ENCODE measurements at places on chromosomes 11 and 22.

DNA sequence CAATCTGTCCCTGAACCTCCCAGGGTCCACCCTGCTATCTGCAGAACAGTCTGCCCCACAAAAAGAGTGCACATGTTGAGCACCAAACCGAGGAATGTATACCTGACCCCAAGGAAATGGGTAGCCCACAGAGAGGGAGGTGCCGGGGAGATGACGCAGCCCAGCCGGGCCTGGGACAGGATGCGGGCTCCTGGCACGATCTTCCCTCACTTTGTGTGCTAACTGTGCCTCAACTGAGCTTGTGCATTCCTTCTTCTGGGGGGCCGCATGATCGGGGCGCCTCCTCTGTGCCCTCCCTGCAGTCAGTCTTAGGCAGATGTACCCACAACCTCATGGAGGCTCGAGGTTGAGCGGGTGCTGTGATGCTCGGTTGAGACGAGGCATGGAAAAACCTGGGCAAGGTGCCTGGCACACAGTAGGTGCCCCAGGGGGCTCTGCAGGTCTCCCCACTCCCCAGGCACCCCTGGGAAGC lies 2.4 kb downstream of the GAS2L1 start:
- DNase-seq, result no peak

DNA sequence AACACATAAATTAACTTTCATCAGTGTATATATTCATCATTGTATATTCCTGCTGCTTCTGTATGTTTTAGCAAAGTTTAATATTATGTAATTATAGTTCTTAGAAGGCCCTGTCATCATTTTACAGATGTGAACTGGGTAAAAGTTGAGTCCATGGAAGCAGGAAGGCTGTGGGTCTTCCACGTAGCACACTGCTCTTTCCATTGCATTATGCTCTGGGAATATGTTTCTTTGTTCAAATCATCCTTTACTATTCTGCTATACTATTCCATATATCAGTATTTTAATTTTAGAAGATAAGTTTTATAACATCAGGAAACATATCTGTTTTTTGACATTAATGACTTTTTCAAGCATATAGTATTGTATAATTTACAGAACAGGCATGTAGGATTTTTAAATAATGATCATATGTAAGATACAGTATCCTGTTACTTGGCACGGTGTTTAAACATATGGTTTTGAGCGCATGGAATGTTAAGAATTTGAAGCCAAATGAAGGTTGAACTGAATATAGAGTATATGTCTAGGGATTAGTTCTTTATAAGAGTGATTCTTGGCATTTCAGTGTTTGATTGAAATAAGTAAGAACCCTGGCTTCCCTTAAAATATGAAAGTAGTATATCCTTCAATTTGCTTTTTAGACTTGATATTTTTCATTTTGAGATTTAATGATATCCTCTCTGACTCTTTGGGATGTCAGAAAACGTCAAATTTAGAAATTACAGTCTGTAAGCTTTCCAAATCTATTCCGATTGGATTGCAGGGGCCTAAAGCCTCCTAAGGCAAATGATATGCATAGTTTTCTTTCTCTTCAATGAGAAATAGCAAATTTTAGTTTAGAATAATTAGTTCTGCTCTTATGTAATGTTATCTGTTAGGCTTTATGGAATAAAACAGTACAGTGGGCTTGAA lies 8.6 kb downstream of the CCDC81 start:
- no peak for DNase-seq

DNA sequence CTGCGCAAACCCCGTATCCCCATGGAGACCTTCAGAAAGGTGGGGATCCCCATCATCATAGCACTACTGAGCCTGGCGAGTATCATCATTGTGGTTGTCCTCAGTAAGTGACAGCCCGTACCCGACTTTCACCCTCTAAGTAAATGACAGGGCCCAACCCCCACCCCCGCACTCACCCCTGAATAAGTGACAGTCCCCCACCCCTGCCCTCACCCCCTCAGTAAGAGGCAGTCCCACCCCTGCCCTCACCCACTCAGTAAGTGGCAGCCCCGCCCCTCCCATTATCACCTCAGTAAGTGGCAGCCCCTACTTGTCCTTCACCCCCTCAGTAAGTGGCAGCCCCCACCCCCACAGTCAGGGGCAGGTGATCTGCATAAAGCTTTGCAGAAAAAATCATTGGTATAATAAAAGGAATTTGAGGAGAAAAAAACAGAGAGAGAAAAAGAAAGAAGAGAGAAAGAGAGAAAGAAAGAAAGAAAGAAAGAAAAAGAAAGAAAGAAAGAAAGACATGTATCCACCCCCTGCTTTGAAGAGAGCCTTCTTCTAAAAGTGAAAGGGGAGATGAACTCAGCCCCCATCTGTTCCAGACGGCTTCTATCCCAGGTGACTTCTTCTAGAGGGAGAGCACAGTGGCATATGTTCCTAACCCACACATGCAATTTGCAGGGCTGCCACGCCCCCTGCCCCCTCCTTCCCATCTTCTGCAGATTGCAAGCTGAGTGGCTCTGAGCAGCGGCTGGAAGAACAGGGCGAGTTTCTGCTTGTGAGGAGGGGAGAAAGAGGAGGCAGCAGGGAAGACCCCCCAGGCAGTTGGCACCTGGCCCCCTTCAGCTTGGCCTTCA lies 12.5 kb upstream of the SMIM35 start:
- DNase-seq, result no peak

DNA sequence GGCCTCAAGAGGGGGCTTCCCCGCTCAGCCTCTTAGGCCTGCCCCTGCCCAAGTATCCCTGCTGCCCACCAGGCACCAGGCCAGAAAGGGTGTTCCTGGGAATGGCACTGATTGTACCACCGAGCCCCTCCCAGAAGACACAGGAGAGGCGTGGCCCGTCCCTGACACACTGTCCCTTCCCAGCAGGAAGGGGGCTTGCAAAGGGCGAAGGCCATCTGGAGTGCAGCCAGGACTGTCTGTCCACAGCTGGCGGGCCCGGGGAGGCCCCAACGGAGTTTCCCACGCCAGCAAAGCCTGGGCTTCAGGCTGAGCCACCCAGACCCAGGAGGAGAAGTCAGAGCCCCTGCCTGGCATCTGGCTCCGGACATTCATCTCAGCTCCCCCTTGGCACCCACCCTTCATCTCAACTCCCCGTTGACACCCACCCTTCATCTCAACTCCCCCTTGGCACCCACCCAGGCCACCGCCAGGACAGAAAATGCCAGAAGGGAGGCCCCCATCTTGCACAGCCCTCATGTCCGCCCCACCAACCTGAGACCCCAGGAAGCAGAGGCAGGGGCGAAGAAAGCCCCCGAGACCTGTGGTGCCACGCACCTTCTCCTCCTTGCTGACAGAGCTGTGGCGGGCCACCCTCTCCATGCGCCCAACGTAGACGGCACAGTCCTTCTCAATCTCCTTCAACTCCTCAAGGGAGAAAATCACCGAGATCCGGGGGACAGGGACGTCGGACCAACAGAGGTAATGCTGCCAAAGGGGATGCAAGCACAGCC lies 19.4 kb downstream of the TUBGCP6 start:
- DNase-seq, result no peak

GRCh38 chr11:60377401-60378136 lies 763 bp upstream of the MS4A7 start:
- DNase-seq, result no peak

DNA sequence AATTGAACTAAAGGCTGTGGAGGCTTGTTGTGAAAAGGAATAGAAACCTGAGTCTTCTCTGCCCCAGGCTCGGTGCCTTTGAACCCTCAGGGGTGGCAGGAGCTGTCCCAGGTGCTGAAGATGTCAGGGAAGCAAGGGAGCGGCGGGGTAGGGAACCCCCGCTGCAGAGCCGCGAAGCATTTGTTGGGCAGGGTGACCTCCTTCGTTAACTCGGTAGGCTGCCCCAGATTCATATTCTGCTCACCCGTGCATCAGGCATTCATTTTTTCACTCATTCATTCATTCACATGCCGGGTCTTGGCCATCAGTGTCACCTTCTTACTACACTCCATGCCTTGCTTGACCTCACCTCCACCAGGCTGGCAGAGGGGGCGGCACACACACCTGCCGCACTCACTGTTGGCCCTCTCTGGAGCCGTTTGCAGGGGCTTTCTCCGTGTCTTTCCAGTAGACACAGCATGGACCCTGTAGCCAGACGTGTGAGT lies 618.9 kb downstream of the BRD1 start:
- no peak for DNase-seq

DNA sequence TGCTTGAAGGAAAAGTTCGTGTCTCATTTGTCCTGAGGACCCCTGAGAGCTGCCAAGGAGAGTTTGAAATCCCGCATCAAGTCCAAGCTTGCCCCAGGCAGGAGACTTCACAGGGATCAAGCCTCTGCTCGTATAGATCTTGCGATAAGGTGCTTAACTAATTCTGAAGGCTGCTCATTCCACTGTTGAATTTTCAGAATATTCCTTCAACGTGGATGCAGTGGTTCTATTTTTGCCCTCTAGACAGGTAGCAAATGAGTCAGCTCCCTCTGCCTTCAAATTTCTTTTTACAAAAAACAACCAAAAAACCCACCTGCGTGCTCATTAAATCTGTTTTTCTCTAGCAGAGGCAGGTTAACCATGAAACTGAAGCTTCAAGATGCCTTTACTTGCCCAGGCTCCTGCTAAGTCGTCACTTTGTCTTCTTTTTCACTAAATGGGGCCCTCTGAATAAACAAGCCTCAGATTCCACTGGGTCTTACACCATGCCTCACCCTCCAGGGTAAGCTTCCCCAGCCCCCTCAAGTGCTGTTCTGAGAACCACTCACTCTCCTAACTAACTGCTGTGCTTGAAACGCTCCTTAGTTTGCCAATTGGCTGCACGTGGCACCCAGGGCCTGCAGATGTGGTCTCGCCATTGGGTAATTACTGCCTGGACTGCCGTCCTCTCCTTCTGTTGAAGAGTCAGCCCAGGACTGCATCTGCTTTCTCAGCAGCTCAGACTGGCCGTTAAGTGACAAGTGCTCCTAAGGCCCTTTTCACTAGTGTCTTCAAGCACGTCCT lies 105.0 kb downstream of the TRPC6 start:
- no peak for DNase-seq

- no peak for DNase-seq
Observed at GRCh38 chr11:50077526-50077925, 44.9 kb downstream of the OR4C45 start.

- no peak for DNase-seq
Observed at GRCh38 chr11:69468221-69468620, 13.2 kb upstream of the LINC01488 start.

GRCh38 chr11:2462986-2463765 lies 18.4 kb downstream of the KCNQ1 start:
- DNase-seq, result no peak

GRCh38 chr11:100515087-100515486 lies 172.0 kb upstream of the ARHGAP42 start:
- no peak for DNase-seq

DNA sequence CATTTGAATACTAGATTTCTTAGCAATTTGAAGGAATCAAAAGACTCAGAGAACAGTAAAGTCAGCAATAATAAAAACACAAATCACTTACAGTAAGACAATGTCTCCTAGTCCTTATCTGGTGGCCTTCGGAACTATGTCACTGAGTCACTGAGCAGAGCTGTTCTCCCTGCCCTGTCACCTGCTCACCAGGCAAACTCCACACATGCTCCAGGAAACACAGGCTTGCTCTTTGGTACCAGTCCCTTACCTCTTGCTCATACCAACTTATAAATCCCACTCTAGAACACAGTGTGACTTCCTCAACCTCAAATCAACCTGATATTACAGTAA lies 81.1 kb upstream of the CHRM4 start:
- no peak for DNase-seq

- DNase-seq, result no peak
Observed at GRCh38 chr11:95920460-95921105, 3.3 kb downstream of the MTMR2 start.

GRCh38 chr22:50060441-50061140 lies 2.5 kb upstream of the TTLL8 start:
- no peak for DNase-seq

DNA sequence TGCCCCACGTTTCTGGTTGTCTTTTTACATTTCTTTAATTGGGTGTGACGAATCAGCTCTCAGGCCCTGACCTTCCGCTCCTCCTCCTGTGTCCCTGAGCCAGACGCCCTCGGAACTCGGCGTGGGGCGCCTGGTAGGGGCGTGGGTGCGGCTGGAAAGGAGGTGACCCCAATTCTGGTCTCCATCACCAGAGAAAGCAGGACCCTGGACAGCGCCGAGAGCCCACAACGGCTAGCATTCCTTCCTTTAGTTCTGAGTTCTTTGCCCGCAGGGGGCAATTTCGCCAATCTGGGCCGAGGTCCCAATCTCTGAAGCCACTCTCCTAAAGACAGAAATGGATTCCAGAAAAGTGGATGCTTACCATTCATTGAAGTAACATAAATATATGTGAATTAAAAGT lies 11.7 kb upstream of the RBMXL2 start:
- no peak for DNase-seq

GRCh38 chr11:67503119-67504004 lies 1.8 kb downstream of the PITPNM1 start:
- no peak for DNase-seq

DNA sequence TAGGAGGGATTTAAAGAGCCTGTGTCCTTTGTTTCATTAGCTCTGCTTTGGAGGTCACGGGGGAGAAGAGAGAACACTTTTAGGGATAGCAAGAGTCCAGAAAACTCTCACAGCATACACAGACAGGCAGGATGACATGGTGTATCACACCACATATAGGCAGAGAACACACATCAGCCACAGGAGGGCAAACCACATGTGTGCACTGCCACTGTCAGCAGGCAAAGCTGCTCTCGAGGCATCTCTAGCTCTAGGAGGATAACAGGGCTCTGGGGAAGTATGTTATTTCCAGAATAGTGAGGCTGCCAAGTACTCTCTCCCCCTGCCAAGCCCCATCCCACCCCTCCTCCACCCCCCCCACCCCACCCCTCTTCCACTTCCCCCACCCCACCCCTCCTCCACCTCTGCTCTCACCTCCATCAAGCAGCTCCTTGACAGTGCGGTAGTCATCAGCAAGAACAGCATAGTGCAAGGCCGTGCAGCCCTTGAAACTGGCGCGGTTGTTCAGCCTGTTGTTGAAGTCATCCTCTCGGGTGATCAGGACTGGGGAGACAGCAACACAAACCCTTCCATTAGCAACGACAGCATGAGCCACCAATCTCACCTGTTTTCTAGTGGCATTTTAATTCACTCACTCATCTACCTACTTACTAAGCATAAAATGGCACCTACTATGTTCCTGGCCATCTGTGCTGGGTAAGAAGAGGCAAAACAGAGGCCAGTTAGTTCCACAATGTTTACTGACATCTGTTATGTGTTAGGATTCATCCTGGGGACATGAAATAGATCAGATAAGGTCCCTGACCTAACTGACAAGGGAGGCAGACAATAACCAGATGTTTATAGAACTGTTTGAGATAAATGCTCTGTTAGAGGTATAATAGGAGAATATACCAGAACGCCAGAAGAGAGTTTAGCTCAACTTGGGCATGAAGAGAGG lies 75.6 kb downstream of the CLPB start:
- DNase-seq, result no peak

GRCh38 chr11:6094186-6094585 lies 13.3 kb upstream of the OR56B4 start:
- no peak for DNase-seq

DNA sequence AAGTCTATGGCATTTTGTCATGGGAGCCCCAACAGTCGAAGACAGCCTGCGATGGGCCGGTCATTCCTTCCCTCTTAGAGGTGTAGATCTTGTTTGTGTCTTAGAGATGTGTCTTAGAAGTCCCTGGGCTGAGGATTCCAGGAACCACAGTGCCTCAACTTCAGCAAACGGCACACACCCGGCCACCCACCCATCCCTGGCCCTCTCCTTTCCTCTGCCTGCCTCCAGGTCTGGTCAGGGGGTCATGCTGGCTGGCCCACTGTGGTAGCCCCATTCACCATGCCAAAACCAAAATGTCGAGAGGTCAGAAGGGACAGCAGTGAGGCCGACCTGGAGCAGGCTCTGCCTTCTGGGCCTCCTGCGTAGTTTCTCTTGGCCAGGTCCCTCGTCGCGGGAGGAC lies 857.9 kb downstream of the TBC1D22A start:
- DNase-seq, result no peak

GRCh38 chr11:37804666-37805065 lies 1206.6 kb upstream of the RAG2 start:
- DNase-seq, result no peak

All from stimulated activated CD4-positive, alpha-beta T cell treated with anti-CD3 and anti-CD28 coated beads, Interleukin-1b, Interleukin-23, amount 100 ng/mL, for 48 hours (primary cell).